Hippocampal formation (tissue), 2 donors: ENCODE measurements at places on chromosomes 2 and 18.

DNA sequence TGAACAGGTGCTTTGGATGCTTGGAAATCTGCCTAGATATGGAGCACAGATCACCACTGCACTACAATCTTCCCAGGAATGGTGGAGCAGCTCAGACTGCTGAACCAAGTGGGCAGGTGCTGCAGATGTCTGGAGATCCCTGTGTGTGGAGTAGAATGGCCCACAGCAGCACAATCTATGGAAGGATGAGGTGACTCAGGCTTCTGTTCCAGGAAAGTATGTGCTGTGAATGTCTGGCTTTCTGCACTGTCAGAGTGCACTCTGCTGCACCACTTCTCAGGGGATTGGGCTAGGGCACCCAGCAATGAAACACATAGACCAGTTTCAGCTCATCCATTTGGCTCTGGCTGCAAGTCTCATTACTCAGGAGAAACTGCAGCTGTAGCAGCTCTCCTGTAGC, 865.4 kb upstream of the NXPH2 start:
- DNase-seq = no peak

- DNase-seq = no peak
Observed at GRCh38 chr2:235398321-235398720, 95.5 kb upstream of the AGAP1 start.

GRCh38 chr18:10086458-10087210, 172.8 kb downstream of the VAPA start:
- DNase-seq = no peak

- no peak for DNase-seq
Observed at GRCh38 chr2:20430461-20431300, 16.2 kb upstream of the RHOB start.

- DNase-seq = no peak
Observed at GRCh38 chr2:8515864-8516533, 165.9 kb upstream of the ID2 start.

GRCh38 chr2:69092857-69093256, 79.9 kb downstream of the ANTXR1 start:
- DNase-seq = peak; percentile 14

- DNase-seq = no peak
Observed at GRCh38 chr18:7626922-7627440, 59.9 kb downstream of the PTPRM start.

GRCh38 chr18:21242780-21243401, 859 bp downstream of the GREB1L start:
- DNase-seq = no peak

DNA sequence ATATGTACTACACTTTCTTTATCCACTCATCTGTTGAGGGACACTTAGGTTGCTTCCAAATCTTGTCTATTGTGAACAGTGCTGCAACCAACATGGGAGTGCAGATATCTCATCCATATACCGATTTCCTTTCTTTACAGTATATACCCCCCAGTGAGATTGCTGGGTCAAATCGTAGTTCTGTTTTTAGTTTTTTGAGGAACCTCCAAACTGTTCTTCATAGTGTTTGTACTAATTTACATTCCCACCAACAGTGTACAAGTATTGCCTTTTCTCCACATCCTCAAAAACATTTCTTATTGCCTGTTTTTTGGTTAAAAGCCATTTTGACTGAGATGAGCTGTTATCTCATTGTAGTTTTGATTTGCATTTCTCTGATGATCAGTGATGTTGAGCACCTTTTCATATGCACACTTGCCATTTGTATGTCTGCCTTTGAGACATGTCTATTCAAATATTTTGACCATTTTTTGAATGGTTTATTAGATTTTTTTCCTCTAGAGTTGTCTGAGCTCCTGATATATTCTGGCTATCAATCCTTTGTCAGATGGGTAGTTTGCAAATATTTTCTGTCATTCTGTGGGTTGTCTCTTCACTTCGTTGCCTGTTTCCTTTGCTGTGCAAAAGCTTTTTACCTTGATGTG, 12.2 kb downstream of the PLEK start:
- DNase-seq = no peak
